ENCODE measurements at places on chromosomes 5 and 9.

GRCh38 chr5:180526269-180526668, 32.1 kb downstream of the CNOT6 start:
- no peak for DNase-seq

DNA sequence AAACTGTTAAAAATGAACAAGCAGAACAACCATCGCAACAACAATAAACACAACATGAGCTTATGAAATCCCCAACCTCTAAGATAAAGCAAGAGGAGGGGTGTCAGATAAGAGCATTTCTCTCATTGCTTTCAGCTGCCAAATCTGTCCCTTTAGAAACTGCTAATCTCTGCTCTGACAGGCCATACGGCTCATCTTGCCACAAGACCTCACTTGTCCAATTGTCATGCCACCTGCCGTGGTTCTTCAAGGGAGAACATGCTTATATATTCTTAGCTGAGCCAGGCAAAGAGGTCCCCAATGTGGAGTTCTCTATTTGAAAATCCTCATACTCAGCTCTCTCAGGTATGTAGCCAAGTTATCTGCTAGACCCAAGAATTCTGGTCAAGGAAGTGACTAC, 405.0 kb upstream of the TNC start:
- no peak for DNase-seq

DNA sequence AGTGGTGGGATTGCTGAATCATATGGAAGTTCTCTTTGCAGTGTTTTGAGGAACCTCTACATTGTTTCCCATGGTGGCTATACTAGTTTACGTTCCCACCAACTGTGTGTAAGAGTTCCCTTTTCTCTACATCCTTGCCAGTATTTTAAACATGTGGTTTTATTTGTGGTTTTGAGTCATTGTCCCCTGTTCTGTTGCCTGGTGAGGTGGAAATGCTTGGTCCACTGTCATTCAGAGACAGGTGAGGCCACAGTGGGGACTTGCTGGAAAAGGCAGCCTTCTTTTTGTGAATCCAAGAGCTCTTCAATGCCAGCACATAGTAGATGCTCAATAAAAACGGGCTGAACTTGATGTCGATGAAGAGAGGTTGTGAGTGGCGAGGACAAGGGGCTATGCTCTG, 44.2 kb downstream of the SH3PXD2B start:
- DNase-seq = no peak

DNA sequence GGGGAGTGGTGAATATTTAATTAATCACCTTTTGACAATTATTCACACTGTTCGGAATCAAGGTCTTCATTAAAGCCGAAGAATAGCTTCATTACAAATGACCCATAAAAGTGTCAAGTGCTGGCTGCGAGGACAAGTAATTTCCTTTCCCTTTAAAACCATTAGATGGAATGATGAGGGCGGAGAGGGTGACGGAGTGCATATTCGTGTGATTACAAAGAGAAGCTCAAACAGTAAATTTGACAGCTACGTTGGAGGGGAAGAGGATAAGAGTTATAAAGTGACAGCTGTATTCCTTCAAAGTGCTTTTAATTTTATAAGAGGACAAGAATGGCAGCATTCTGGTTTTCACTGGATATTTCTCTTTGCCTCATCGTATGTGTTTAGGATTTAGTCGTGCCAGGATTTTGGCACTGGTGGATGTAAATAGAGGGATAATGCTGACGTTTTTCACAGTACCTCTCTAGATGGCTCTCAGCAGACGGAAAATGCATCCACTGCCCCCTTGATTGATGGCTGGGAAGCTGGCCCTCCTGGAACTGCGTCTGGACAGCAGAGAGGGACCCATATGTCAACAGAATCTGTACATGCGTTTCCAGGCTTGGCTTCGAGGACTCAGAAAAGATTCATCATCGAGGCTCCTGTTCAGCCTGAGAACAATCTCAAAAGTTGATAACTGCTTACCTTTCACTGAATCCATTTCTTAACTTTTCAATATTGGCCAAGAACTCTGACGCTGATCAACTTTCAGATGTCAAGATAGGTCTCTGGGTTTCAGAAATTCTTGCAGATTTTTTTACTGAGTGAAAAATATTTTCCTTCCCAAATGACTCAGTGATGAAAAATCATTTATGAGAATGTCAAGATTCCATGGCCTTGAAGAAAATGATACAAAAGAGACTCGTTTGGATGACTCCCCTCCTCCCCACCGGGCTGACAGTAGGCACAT, 50.4 kb upstream of the IRX2 start:
- no peak for DNase-seq

GRCh38 chr9:82923912-82924605, 138.9 kb downstream of the RASEF start:
- no peak for DNase-seq

DNA sequence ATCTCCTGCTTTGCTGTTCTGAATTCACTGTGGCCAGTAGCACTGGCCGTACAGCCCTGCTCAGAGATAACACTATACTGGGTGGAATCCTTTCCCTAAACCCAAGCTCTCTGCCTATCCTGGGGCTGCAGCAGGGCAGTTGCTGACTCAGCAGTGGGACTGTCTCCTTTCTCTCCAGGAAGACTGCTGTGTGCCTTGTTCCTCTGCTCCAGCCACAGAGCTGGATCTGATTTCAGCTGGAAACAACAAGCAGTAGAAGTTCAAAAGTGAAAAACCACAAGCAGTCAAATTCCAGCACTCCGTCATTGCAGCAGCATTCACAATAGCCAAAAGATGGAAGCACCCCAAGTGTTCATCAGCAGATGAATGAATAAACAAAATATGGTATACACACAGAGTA, 105.0 kb downstream of the FBXL7 start:
- no peak for DNase-seq

GRCh38 chr5:171762903-171763302, 22.7 kb upstream of the SMIM23 start:
- DNase-seq = no peak

DNA sequence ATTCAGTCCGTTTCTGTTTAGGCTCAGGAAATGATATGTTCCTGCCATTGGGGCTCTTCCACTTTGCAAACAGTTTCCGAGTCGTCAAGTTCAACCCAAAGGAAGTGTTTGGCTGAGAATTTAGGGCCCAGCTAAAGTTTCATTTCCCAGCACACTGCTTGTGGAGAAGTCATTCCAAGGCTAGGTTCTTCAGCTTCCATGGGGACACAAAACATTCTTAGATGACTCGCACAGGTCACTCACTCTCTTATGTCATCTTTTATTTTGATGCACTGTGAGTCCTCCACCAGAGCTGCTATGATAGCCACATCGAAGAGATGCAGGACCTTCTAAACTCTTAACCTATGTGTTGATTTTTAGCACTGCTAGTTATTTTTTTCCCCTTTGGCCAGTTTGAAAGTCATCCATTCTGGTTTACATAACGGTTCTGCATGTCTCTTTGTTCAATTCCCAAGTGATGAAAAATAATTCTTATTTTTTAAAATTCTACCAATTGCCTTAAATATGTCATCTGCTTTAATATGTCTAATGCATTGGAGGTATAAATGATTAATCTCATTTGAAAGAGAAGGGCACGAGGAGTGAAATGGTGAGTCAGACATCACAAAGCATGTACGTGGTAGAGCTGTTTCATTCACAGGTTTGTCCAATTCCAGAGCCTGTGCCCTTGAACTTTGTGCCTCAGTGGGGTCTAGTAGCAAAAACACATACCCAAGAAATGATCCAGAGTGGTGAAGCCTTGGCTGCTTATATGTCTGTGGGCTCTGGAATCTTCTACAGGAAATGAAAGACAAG, 84.3 kb downstream of the ZNF462 start:
- DNase-seq = no peak

- DNase-seq = peak; percentile 96
These were observed at the start of gene EGR1 for GRCh38 chr5:138465261-138466124. Gene EGR1, plus strand, starts transcription at chr5:138465479. Its CDS starts 283 bp downstream, at chr5:138465762.

DNA sequence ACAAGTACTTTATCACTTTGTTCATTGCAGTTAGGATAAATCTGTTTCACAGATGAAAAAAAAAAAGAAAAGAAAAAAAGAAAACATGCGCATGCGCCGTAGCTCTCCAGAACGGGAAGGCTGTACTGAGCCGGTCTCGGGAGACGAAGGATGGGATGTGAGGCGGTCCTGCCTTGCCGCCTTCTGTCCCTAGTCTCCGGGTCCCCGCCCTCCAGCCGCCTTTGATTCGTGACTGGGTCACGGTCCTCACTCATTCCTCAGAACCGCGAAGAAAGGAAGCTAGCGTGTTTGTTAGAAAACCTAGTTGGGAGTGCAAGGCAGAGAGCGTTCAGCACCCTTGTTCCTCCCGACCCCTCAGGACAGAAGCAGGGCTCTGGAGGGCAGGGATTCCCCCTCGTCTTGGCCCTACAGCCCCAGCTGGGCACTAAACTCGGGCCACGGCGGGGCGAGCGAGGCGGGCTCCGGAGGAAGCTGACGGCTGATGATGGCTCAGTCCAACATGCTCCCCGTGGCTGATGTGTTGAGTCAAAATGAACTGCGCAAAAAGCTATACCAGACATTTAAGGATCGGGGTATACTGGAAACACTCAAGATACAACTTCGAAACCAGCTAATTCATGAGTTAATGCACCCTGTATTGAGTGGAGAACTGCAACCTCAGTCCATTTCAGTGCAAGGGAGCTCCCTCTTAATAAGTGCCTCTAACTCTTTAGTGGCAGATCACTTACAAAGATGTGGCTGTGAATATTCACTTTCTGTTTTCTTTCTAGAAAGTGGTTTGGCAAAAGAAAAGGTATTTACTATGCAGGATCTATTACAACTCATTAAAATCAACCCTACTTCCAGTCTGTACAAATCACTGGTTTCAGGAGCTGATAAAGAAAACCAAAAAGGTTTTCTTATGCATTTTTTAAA, 40.0 kb downstream of the CPLANE1 start:
- DNase-seq = no peak

DNA sequence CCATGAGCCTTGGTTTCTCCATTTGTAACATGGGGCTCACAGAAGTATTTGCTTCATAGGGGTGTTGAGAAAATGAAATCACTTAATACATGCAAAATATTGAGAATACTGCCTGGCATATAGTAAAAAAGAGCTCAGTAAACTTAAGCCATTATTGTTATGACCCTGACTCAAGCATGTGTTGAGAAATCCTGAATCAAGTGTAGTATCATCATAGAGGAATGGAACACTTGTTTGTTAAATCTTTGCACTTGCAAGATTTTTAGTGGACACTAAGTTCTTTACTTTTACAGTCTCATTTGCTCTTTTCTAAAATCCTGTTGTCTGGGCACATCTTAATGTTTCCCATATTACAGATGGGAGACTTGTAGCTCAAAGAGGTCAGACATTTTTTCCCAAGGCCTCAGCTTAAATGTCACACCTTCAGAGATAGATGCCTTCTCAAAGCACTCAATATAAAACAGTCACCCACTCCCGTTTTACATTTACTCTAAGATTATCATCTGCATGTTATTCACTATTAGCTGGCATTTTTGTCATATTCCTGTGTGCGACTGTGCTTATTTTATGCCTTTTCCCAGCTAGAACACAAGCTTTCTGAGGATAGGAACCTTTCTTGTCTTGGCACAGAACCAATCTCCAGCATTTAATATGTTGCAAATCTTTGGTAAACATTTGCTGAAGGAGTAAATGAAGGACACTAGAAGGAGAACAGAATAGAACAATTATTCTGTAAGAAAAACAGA, 250.0 kb upstream of the TNC start:
- no peak for DNase-seq

GRCh38 chr9:114282926-114283325, 40.0 kb upstream of the ORM1 start:
- peak; percentile 31 for DNase-seq

- no peak for DNase-seq
These were observed 3.4 kb downstream of the PCDHGC5 start for GRCh38 chr5:141492168-141492885.

DNA sequence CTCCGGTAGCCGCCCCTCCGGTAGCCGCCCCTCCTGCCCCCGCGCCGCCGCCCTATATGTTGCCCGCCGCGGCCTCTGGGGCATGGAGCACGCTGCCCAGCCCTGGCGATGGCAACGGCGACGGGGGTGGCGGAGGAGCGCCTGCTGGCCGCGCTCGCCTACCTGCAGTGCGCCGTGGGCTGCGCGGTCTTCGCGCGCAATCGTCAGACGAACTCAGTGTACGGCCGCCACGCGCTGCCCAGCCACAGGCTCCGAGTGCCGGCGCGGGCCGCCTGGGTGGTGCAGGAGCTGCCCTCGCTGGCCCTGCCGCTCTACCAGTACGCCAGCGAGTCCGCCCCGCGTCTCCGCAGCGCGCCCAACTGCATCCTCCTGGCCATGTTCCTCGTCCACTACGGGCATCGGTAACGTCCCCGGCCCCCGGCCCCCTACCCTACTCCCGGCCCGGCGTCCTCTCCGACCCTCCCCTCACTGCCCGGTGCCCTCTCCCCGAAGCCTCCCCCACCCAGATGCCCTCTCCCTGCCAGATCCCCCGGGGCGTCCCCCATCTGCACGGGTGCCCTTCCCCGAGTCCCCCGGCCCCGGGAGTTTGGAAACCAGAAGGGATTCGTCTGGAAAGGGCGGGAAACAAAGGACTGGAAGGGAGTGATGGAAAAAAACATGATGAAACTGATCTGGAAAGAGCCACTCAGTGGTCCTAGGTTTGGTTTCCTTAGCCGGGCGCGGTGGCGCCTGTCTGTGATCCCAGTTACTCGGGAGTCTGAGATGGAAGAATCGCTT, 417 bp downstream of the SRD5A1 start:
- no peak for DNase-seq

- DNase-seq = no peak
These were observed 74.5 kb upstream of the PALM2AKAP2 start for GRCh38 chr9:109705515-109705914.

GRCh38 chr9:95229230-95229915, 88.1 kb downstream of the FANCC start:
- no peak for DNase-seq

DNA sequence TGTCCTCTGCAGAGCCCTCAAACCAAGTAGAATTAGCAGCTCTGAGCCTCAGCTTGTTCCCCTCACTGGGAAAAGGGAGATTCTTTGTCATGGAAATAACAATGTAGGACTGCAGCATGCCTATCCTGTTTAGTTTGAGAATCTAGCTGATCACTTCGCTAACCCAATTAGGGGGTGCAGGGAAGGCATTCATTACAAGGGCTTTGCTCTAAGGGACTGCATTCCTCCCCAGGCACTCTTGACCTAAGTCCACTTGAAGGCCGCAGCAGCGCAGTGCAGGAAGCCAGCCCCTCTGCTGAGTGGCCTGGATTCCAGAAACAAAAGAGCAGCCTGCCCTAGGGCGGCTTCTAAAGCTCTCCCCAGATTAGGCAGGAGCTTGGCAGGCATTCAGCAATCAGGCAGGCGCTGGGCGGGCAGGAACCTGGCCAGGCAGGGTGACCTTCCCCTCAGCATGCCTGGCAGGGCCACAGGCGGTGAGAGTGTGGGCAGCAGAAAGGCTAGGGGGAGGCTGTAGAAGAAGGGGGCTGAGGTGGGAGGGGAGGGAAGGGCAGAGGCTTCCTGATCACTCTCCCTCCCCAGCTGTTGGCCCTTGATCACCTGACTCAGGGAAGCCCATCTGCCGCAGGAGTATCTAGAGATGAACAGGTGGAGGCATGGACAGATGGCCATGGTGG, 24.8 kb downstream of the CCNJL start:
- DNase-seq = no peak

GRCh38 chr5:149550268-149550583, 1.0 kb downstream of the CSNK1A1 start:
- no peak for DNase-seq

DNA sequence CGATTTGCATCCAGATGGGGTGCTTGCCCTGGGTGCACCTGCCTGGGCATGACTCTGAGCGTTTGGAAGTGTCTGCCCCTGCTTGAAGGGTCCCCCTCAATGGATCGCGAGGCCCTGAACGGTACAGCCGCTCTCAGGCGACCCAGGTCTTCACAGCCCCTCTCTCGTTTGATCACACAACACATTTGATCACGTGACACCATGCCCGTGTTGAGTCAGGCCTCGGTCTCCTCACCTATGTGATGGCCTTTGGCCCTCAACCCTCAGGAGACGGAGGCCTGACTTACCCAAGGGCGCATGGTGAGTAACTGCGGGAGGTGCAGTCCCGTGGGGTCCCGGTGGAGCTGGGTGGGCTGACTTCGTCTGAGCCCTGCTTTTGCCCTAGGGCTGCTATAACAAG, 3.0 kb upstream of the ASB6 start:
- no peak for DNase-seq
